ENCODE measurements at places on chromosomes 11 and 22.

DNA sequence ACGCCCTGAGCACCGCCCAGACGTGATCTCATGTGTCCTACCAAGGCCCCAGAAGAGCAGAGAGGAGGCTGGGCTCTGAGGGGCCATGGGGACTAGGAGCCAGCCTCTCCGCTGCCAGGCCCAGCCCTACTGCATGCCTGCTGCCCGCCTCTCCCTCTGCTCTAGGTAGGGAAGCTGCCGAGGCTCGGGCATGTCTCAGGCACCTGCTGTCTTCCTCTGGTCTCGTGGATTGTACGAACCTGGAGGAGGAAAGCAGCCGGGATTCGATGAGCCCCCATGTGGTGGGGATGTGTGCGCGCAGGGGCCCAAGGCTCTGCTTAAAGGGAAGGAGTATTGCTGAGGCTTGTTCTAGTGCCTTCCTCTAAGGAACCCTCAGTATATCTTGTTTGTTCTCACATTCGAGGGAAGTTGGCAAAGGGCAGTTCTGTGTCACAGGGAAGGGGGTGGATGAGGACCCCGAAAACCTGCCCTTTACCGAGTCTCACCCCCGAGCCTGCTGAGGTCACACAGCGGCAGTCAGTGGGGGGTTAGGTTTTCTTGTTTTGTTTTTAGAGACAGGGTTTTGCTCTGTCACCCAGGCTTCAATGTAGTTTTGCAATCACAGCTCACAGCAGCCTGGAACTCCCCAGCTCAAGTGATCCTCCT lies 21.2 kb downstream of the DAGLA start:
- no peak for DNase-seq

GRCh38 chr11:36288442-36289225 lies 590 bp downstream of the COMMD9 start:
- no peak for DNase-seq

DNA sequence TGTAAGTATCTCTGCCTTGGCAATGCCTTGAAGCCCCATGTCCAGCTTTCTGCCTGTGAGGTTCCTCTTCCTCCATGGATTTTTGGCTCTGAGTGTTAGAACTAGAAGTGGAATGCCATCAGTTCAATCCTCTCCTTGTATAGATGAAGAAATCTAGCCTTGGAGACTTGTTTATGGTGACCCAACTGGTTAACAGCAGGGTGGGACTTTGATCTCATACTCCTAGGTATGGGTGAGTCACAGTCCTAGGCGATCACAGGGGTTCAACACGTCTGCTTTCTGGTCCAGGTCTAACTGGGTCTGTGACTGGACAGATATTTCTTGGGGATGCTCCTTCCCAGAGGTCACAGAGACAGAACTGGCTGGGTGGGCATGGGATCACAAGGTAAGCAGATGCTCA lies 9.2 kb upstream of the MTFP1 start:
- DNase-seq, result no peak

GRCh38 chr11:62726915-62727164 lies 417 bp downstream of the HNRNPUL2 start:
- no peak for DNase-seq

DNA sequence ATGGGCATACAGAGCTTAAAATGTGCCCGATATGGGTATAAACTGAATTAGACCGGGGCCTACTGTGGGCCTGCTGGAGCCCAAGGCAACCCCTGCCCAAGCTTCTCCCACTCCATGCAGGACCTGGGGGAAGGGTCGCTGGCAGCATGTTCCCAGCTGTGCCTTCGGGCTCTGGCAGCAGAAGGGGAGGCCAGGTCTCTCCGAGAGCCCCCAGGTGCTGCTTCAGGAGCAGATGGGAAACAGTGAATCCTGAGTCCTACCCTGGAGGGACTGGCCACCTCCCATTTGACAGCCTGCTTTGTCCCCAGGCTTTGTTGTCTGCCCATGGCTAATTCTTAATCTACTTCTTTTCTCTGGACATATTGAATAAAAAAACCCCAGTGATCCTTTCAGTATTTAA lies 315.6 kb upstream of the B3GAT1 start:
- no peak for DNase-seq

DNA sequence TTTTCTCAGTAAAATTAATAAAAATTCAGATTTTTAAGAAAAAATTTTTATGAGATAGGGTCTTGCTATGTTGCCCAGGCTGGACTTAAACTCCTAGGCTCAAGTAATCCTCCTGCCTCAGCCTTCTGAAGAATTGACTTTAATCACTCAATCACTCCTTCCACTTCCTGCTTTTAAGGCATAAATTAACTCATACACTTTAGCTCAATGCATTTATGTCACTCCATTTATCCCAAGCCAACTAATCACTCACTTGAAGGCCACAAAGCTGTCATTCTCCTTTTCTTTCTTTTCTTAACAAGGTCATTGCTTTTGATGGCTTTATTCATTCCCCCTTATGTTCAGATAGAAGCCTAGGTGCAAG lies 877 bp downstream of the ALG9 start:
- no peak for DNase-seq

DNA sequence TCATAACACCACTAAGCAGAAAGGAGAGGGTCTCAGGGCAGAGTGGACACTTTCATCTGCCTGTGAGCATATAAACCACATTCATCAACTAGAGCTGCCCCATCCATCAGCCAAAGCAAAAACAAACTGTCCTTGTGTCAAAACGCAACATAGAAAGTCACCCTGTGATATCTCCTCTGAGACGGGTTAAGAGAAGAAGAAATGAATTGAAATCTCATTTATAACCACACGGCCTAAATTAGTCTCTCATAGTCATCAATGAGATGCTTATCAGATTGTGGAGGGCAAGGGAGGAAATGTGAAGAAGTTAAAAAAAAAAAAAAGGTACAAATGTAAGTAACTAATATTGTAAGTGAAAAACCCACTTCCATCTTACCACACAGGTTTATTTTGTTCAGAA lies 75.7 kb downstream of the SIK3 start:
- DNase-seq, result no peak

DNA sequence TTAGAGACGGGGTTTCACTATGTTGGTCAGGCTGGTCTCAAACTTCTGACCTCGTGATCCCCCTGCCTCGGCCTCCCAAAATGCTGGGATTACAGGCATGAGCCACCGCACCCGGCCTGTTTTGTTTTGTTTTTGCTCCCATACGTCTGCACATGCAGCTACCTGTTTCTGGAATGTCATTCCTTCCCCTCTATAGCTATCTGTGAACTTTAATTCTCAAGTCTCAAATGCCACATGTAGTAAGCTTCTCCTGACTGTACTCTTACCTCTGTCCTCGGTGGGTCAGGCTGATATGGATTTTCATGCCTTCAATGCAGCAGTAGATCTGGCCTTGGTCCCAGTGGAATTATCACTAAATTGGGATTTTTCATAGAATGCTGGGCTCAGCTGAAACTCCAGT lies 12.4 kb upstream of the SWAP70 start:
- DNase-seq, result no peak

DNA sequence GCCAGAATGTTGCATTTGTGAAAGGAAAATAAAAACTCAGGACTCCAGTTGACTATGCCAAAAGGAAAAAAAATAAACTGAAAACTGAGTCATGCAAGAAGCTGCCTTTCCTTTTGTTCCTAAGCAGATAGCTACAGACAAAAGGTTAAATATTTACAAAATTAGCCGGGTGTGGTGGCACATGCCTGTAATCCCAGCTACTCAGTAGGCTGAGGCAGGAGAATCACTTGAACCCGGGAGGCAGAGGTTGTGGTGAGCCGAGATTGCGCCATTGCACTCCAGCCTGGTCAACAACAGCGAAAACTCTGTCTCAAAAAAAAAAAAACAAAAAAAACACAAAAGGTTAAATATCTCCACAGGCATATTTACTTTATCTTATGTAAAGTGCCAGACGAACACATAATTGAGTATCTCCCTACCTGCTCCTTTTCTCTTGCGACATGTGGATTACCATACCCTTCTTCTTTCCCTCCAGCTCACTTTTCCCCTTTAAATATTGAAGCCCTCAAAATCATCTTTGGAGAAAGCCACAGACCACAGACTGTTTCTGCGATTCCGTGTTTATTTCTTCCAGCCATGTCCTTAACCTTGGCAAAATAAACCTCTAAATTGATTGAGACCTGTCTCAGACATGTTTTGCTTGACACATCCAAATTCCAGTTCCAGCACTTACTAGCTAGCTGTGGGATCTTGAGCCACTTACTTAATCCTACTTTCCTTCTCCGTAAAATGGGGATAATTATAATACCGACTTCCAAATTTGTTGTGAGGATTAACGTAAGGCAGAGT lies 2.3 kb upstream of the SMPD1 start:
- DNase-seq, result no peak

DNA sequence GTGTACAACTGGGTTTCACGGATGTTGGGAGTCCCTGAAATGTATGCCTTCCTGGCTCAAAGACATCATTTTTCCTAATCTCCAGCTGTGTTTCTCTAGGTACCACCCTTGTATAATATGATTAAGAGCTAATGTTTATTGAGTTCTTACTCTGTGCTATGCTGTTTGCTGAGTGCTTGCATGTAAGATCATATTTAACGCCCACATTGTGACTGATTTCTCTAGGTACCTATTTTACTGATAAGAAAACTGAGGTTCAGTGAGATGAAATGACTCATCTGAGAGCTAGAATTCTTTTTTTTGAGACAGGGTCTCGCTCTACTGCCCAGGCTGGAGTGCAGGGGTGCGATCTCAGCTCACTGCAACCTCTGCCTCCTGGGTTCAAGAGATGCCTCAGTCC lies 42.6 kb downstream of the FAM227A start:
- DNase-seq, result no peak

- DNase-seq, result no peak
Observed at GRCh38 chr22:45632791-45633515, 38.7 kb upstream of the ATXN10 start.

DNA sequence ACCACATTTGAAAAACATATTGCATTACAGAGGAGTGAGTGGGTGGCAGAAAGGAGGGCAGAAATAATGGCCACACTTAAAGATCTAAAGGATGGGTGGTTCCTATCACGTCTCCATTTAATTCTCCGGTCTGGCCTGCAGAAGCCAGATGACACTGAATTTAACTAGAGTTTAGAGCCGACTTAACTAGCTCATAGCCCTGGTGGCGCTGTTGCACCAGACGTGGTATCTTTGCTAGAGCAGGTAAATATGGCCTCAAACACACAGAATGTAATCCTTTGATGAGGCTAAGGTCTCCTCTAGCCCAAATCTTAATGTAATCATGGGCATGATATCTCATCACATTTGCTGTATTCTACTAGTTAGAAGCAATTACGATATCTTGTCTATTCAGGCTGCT lies 51.5 kb upstream of the GAL start:
- DNase-seq, result peak; percentile 22

GRCh38 chr11:120413480-120413879 lies 77.3 kb downstream of the ARHGEF12 start:
- no peak for DNase-seq

DNA sequence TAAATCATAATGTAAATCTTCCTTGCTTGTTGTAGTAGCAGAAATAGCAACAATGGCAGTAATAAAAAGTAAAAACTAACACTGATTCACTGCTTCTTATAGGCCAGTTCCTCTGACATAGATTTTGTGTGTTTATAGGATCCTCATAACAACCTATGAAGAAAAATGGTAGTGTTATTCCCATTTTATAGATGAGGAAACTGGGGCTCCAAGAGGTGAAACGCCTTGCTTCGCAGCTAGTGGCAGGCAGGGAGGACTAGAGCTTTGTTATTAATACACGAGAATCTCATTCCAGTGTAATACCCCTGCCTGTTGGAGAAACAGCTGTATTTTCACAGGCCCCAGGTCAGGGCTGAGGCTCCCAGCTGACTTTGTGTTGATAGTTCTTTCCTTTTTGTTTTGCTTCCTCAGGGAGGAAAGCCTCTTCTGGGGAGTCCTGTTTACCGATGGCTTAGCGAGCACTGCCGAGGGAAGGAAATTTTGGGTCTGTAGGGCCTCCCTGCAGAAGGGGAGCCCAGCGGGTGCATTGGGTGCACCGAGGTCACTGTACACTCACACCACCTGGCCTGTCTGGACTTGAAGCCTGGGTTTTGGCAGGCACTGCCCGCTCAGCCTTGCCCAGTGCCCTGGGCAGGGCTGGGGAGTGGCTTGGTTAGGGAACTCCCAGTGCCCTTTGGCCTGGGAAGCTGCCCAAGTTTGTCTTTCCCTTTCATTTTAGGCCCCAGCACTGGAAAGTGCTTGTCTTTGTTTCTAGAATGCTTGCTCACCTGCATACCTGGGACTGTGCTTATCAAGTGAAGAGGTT lies 13.5 kb downstream of the KIAA1671 start:
- no peak for DNase-seq

DNA sequence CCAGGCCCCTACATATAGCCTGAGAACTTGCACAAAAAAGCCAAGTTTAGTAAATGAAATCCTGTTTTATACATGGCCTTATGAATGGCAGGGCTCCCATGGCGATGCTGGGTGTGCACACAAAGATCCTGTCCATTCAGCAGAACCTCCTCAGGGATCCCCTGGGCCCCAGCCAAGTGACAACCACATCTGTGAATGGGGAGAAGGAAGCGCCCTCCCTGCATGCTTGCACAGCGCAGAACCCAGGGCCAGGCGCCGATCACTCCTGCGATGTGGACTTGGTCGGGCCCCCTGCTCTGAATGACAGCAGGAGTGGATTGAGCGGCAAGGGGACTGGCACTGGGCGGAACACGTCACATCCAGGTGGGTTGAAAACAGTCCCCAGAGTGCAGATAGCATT lies 4.5 kb upstream of the CDC42EP2 start:
- no peak for DNase-seq

DNA sequence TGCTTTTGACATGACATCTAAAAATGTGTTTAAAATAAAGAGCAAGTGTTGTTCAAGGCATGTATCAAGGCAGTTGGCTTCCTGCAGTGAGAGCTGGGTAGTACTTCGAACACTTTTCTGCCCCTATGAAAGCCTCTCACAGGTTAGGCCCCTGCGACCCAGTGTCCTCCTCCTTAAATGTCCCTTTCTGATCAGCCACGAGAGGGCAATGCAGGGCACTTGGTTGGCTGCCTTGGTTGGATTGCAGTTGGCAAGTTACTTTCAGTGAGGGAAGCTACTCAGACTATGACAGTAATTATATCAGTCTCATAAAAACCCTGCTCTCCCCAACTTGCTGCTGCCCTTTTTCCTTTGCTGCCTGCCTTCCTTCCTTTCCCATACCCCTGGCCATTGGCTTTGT lies 743.8 kb downstream of the NTM start:
- DNase-seq, result no peak

DNA sequence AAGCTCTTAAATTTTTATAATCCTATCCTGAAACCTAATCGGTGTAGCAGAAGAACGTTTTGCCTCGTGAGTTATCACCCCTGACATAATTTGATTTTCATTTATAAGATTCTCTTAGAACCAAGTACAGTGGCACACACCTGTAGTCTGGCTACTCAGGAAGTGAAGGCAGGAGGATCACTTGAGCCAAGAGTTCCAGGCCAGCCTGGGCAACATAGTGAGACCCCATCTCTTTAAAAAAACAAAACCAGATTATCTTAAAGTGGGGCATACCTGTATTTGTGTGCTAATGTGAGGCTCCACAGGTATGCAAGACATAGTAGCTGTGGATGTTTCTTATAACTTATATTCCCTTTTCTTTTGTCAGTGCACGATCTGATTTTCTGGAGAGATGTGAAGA lies 19.0 kb downstream of the ZFTA start:
- DNase-seq, result no peak

GRCh38 chr11:34379079-34379478 lies 21.3 kb upstream of the ABTB2 start:
- no peak for DNase-seq

GRCh38 chr11:125376856-125377255 lies 119.2 kb downstream of the FEZ1 start:
- DNase-seq, result no peak

- DNase-seq, result no peak
Observed at GRCh38 chr22:47569389-47570299, 807.2 kb downstream of the TBC1D22A start.

Data from stimulated activated CD4-positive, alpha-beta T cell treated with anti-CD3 and anti-CD28 coated beads, Interleukin-15, amount 100 ng/mL, for 48 hours (primary cell).